ENCODE measurements at places on chromosomes 16 and 17. TPM values are rescaled to one million over a fixed set of nuclear protein-coding genes. Genes with fewer than 3 reads are reported as not detected.

- no peak for DNase-seq
Measured at GRCh38 chr17:32484041-32484461, 2.7 kb upstream of the CDK5R1 start.

DNA sequence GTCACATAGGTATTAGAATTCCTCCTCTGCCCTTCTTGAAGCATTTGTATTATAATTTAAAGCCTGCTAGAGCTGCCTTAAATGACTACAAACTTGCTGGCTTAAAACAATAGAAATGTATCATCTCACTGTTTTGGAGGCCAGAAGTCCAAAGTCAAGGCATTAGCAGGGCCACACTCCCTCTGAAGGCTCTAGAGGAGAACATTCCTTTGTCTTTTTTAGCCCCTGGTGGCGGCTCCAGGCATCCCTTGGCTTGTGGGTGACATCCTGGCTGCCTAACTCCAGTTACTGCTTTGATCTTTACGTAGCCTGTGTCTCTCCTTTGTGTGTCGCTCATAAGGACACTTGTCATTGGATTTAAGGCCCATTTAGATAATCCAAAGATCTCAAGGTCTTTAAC lies 186.6 kb upstream of the SALL1 start:
- DNase-seq, result no peak

The SIAH1 gene
- total RNA-seq, result 36.5 TPM

The CACNG3 gene
- total RNA-seq, result not detected

The CDR2L gene
- 11.8 TPM for total RNA-seq
